AG08395 (cell line): ENCODE measurements at places on chromosomes 3 and 15.
A peak's percentile ranks its signal among the peaks of the same experiment; 100 is the strongest.

DNA sequence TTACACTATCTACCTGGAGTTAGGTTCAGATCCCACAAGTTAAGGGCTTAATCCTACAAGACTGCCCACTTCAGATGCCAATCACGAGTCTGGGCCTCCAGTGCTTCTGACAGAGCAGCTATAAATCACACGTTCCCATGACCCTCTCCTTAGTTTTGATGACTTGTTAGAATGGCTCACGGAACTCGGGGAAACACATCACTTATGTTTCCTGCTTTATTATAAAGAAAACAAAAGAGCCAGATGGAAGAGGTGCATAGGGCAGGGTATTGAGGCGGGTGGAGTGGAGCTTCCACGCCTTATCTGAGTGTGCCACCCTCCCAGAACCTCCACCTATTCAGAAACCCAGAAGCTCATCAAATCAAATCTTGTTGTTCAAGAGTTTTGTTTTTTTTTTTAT, 170.8 kb downstream of the MOBP start:
- DNase-seq, result no peak

GRCh38 chr15:39583596-39584265, 2.9 kb downstream of the THBS1 start:
- DNase-seq, result no peak

DNA sequence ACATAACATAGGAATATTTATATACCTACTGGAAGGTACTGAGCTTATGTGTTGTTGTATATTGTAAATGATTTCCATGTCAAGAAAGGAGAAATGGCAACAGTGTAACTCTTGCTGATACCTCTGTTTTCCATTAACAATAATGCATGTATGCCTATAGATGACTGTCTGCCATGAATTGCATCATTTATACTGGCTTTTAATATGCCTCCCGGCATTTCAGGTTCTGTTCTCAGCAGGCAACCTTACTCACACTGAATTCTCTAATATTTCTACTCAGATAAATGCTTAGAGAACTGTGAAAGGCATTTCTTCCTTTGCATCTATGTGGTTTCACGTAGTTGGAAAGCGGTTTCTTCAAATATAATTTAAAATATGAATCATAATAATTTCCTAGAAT, 41.8 kb downstream of the LEKR1 start:
- no peak for DNase-seq

DNA sequence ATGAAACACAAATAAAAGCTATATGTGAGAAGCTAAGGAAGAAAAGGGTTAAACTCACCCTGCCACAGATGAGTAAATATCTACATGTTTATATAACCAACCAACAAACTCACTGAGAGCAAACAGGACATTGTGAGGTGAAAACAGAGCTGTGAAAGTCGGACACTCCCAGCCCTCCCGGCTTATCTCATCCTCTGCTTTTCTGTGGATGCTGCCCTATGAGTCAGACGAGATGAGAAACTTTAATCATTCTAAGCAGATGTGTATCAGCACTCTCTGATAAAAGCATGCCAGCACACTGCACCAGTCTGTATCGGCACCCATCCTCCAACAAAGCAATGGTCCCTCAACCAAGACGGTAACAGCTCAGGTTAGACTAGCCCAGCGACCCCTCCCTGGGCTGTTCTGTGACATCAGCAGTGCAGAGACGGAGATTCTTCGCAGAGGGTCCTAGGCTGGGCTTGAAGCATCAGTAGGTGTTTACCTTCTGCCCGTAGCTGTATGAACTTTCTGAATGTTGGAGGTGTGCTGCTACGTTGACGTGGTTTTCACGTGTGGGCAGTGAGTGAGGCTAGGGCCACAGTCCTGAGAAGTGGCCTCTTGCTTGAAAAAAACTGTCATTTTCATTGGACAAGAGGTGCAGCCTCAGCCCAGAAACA, 119.8 kb upstream of the ALDH1A3 start:
- peak; percentile 82 for DNase-seq

GRCh38 chr3:73431183-73431900, 193.4 kb downstream of the PDZRN3 start:
- no peak for DNase-seq

DNA sequence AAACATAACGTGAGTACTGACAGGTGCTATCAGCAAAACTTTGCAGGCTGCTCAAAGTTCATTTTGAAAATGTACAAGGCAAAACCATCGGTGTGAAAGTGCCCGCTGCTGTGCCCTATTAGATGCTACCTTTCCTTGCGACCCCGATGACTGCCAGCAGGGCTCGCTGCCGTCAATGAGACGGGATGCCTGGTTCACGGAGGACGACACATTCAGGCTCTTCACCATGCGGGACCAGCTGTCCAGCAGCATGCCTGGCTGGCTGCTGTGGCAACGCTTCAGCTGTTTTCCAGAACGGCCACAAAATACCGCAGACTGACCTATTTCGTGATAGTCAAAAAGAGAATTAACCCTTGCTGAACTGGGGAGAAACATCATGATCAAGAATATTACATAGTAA, 92.7 kb upstream of the OCA2 start:
- DNase-seq, result peak; percentile 94

DNA sequence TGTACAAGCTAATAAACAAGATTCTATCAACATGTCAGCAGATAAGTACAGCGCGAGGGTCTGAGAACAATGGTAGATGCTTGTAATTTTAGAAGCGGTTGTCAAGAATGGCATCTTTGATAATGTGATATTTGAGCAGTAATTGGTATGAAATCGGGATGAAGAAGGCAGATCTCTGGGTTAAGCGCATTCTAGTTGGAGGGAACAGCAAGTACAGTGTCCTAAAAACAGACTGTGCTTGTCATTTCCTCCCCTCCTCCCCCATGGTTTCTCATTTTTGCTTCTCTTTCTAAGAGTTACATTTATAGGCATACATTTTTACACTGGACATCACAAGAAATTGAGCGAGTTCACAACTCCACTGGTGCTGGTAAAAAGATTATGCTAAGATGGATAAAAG, 23.3 kb downstream of the TGFBR2 start:
- no peak for DNase-seq

GRCh38 chr15:22265056-22265945, 185.0 kb downstream of the OR4M2 start:
- DNase-seq, result no peak

DNA sequence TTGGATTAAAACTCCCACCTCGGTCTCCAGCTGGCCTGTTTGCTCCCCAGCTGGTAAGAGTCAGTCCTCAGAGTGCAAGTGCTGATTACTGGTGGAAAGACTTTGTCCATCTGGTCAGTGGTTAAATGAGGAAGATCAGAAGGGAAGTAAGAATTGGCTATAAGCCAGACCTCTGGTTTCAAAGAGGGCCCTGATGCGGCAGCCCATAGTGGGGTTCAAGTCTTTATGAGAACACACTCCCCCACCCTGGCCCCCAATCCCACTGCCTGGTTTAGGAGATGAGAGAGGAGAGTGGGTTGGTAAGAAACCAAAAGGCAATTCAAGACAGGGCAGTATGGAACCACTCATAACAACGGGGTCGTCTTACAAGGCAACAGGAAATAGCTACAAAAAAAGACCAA, 65.0 kb downstream of the FRMD4B start:
- DNase-seq, result no peak

DNA sequence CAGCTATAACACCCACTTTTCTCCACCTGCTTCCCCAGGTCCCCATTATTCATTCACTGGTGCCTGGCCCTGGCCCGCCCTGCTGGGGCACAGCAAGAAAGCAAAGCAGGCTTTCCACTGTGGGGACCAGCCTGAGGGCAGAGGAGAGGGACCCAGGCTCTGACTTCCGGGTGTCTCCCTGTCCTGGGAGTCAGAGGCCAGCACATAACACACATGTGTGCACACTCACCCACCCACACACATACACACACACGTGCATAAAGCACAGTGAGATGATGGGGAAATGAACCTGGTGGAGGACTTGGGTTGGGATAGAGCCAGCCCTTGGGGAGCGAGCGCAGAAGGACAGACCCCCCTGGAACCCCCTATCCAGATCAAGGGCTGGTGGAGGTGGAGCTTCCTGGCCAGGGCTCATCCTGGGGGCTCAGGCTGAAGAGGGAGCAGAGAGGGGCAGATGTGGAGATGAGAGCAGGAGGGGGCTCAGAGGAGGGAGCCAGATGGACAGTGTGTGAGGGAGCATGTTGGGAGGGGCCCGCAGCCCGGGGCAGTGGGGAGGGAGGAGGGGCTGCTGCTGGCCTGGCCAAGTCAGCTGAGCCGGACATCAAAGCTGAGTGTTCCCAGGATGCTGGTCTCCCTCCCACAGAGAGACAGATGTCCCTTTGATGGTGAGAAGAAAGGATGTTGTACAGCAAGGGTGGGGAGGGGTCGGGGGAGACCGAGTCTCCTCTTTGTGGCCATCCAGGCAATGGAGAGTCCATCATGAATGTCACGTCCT, 78.2 kb downstream of the LINGO1 start:
- DNase-seq, result no peak

- no peak for DNase-seq
Measured at GRCh38 chr3:188316021-188316722, 162.2 kb downstream of the LPP start.
